ENCODE measurements at places on chromosomes 5 and 9.

GRCh38 chr5:116650544-116650943 is 75.9 kb upstream of the SEMA6A start:
- no peak for DNase-seq

DNA sequence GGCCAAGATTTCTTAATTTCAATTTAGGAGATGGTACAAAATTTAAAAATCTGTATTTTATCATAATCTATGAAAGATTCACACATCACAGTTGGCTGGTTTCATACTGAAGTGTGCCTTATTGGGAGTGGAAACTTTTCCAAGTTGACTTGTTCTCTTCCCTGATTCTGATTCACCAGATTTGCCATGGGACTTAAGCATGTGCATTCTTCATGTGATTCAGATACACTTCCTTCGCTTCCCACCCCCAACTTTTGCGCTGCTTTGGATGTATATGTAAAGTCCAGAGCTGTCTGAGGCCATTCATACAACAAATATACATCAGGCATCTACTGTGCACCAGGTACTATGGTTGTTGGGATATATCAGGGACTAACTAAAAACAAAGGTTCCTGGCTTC is 34.4 kb downstream of the CPEB4 start:
- no peak for DNase-seq

GRCh38 chr9:17994695-17995425 is 416.0 kb downstream of the SH3GL2 start:
- DNase-seq: no peak

GRCh38 chr5:36720688-36721087 is 114.3 kb downstream of the SLC1A3 start:
- no peak for DNase-seq

- DNase-seq: no peak
Observed at GRCh38 chr5:97762483-97762882, 579.4 kb upstream of the RIOK2 start.

DNA sequence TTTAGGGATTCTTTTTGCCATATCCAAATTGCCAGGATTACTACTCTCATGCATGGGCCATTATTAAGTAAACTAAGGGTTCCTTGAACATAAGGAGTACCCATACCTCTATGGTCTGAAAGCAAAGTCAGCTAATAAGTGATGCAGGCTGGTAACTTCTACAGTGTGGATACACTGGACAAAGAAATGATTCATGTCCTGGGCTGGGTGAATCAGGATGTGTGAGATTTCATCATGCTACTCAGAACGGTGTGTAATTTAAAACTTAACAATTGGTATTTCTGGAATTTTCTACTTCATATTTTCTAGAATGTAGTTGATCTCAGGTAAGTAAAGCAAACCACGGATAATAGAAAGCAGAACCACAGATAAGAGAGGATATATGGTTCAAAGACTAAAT is 428.8 kb downstream of the CHSY3 start:
- no peak for DNase-seq

DNA sequence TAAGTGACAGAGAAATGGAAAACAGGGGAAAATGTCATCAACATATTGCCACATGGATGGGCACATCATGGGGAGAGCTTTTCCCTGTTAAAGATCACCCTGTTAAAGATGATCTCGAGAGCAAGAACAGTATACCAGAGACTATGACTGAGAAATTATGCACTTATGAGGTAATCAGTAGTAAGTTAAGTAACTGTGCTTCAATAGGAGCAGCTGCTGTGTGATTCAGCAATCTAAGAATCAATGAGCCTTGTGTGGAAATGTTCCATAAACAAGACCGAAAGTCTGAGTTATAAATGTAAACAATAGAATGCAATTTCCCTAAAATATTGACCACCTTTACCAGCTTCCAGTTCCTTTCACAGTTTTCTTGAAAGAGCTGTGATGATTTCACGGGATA is 582.3 kb downstream of the CAAP1 start:
- no peak for DNase-seq

DNA sequence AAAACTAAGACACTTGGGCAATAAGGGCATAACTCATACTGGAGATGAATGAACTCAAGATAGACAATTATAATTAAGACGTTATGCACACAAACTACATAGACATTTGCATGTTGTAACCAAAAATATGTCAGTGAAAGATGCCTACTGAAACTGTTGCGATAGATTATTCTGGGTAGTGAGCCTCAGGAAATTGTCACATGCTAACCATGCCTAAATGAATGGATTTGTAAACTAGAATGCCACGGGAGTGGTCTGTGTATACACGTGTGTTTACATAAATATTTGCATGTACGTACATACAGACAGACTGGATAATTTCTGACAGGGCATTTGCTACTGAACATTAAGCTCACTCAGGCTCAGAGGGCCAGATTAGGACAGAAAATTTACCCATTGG is 1.2 kb downstream of the NIPSNAP3B start:
- no peak for DNase-seq

DNA sequence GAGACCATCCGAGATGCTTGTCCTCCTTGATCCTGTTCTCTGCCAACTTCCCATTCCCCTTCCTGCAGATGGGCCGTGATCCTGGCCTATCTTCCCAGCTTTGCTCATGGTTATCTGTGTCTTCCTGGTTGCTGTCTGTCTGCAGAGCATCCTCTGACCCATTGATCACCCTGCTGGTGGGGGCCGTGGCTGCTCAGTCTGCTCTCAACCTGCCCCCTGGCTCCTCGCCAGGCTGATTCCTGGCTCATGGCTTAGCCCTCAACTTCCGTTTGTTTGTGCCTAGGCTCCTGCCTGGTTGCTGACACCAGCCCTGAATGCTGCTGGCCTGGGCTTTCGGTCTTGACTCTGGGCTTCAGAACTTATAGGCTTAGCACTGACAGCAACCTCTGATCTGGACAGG is 67.1 kb upstream of the SMIM15 start:
- DNase-seq: no peak

- no peak for DNase-seq
Observed at GRCh38 chr9:135508211-135508820, 7.8 kb downstream of the MRPS2 start.

DNA sequence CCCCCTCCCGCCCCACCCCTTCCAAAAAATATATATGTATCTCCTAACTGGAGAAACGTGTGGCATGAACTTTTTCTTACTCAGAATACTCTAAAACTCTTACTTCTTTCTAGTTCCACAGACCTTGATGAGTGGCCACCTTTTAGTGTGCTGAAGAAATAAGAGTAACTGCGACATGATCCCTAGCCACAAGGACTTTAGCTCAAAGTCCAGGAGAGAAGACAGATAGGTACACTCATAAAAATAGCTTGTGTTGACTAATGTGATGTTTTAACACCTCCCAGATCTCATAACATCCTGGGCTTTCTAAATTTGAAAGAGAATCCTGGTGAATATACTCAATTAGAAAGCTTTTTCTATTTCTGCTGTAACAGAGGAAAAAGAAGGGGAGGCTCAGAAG is 1005.0 kb upstream of the DMAC1 start:
- DNase-seq: no peak

DNA sequence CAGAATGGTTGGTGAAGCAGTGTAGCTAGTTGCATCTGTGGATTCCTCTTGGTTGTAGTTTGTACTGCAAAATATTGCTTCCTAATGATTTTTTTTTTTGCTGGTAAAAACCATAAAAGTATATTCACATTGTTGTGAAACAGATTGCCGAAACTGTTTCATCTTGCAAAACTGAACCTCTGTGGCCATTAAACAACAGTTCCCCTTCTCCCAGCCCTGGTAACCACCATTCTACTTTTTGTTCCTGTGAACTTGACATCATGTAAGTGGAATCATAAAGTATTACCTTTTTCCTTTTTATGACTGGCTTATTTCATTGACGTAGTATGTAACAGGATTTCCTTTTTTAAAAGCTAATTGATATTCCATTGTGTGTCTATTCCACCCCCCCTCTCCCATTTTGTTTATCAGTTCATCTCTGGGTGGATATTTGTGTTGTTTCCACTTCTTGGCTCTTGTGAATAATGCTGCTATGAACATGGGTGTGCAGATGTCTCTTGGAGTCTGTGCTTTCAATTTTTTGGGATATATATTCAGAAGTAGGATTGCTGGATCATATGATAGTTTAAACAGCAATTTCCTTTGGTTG is 11.8 kb downstream of the SUB1 start:
- DNase-seq: no peak

- DNase-seq: no peak
Observed at GRCh38 chr9:104895572-104895971, 32.4 kb downstream of the ABCA1 start.

DNA sequence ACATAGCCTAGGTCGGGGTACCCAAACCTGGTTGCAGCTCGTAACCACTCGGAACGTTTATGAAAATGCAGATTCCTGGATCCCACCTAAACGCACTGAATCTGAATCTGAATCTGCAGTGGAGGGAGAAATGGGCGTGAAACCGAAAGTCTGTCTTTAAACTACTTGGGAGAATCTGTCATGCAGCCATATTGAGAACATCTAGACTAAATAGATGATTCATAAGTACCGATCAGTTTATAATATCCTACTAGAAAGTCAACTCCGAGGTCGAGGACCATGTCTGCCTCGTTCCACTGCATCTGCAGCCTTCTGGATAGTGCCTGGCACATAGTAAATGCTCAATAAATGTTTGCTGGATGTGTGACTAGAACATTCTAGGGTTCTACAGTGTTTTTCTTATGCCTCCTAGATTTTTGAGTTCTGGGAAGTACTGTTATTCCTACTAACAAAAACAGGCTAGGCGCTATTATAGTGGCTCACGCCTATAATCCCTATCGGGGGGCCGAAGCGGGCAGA is 632 bp downstream of the COQ4 start:
- DNase-seq: no peak

DNA sequence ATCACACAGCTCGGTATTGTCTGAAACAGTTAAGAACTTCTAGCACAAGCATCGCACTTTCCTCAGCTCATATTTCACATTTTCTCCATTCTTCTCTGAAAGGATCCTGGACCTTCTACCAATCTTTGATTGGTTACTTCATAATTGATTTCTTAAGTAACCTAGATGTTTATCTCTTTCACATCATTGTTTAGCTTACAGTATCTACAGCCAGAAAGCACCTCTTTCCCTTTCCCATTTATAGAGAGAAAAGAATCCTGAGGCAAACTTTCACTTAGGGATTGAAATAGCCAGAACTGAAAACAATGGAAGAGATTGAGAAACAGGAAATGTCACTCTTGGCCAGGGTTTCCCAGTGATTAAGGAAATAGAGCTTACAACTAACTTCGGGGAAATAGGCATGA is 2.5 kb downstream of the IL33 start:
- DNase-seq: no peak

DNA sequence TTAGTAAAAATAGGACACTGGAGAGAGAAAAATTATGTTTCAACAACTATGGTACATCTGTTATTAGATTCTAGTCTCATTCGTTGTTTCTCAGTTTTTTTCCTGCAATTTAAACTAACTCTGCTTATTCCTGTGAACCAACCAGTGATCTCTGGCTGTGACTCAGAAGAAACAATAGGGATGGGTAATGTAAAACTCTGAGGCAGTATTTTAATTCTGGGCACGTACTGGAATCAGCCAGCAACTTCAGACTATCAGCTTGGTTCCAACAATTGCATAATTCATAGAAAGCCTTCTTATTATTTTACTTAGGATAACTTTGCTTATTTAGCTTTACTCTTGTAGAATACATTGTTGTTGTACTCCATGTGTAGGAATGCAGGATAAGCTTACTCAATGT is 28.8 kb downstream of the MLLT3 start:
- no peak for DNase-seq

GRCh38 chr5:67591491-67591890 is 394.9 kb upstream of the CD180 start:
- DNase-seq: no peak

DNA sequence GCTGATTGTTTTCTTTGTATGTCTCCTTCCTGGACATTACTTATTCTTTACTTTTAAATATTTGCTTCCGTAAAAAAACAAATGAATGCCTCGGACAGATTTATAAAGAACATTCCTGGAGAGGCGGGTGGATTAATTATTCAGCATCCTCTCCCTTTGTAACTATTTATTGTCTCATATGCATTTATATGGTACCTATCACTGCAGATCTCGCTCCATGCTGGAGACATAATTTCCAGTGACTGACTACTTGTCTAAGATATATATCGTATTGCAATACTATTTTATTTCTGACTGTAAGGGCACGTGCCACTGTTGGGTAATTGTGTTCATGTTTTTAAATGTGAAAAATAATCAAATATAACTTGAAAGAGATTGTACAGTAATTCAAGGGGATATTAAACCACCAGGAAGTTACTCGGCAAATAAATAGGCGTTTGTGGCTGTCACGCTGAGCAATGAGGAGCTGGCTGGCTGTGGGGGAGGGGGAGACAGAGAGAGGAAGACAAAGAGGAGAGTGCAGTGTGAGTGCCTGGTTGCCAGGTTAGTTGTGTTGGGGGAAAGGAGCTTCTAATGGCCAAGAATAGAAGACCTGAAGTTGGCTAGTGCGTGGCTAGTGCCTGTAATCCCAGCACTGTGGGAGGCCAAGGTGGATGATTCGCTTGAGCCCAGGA is 131.8 kb upstream of the GABRP start:
- DNase-seq: no peak

- no peak for DNase-seq
Observed at GRCh38 chr5:173246135-173246495, 11.1 kb upstream of the NKX2-5 start.

DNA sequence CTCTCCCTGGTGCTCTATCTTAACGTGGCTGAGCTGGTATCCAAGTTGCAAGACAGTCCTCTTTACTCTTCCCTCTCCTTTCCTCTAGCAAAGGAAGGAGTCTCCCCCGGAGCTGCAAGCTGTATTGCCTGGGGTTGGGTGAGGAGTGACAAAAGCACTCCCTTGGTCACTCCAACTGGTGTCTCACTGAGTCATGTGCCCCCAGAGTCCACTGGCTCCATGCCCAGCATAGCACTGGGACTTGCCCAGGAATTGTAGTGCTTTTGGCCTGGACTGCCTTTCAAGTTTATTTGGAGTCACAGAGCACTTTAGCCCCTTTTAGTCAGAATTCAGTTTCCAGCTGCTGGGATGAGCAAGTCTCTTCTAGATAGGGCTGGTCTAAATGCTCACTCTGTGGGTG is 82.6 kb upstream of the FST start:
- no peak for DNase-seq

GRCh38 chr5:36641431-36641830 is 35.0 kb downstream of the SLC1A3 start:
- DNase-seq: no peak

DNA sequence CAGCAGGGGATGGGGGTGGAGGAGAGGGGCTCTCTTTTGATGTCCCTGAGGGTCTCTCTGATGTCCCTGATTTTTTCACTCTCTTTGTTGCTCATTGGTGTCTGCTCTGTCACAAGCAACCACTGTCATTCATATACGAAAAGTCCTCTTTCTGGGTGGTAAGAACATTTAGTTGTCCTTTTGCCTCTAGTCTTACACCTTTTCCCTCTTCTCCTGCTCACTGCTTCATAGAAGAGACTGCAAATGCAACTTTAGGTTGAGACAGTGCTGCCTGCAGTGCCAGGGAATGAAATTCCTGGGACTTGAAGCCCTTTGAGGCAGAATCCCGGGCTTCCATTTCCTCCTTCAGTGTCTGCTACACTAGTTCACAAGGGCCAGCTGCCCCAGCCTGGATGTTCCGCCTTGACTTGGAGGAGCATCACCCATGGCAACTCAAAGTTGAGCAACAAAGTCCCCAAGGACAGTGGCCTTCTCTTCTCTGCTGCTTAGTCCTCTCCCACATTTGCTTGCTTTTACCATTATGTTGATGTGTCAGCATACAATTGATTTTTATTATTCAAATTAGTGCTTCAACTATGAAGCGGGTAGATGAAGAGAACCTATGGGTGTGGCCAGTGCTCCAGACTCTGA is 94.7 kb upstream of the RUSC2 start:
- no peak for DNase-seq
